ENCODE measurements at places on chromosomes 4 and X. TPM values are rescaled to one million over a fixed set of nuclear protein-coding genes. Genes with fewer than 3 reads are reported as not detected.

IL3RA gene
- total RNA-seq = not detected

ADH1B gene
- total RNA-seq = not detected

RNF113A gene
- 13.7 TPM for total RNA-seq

RS1 gene
- total RNA-seq = not detected

SLITRK2 gene
- not detected for total RNA-seq

SLC9B1 gene
- total RNA-seq = not detected
